ENCODE measurements at places on chromosomes 2 and 18.

DNA sequence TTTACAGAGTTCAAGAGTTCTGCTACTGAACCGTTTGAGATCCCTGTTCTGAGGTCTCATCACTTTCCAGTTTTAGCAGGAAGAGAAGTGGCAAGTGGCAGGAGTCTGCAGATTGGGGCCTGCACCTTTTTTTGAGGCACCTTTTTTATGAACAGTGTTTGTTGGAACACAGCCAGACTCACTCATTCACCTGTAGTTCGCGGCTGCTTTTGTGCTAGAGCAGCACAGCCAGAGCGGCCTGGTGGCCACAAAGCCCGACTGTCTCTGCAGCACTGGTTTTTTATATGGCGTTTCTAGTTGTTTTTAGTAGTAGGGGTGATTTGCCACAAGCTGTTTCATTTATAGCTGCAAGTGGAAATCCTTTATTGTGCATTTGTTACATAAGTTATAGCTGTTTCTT lies 8.6 kb downstream of the ACP1 start:
- no peak for DNase-seq

GRCh38 chr2:10141736-10142639 lies 19.4 kb downstream of the RRM2 start:
- no peak for DNase-seq

DNA sequence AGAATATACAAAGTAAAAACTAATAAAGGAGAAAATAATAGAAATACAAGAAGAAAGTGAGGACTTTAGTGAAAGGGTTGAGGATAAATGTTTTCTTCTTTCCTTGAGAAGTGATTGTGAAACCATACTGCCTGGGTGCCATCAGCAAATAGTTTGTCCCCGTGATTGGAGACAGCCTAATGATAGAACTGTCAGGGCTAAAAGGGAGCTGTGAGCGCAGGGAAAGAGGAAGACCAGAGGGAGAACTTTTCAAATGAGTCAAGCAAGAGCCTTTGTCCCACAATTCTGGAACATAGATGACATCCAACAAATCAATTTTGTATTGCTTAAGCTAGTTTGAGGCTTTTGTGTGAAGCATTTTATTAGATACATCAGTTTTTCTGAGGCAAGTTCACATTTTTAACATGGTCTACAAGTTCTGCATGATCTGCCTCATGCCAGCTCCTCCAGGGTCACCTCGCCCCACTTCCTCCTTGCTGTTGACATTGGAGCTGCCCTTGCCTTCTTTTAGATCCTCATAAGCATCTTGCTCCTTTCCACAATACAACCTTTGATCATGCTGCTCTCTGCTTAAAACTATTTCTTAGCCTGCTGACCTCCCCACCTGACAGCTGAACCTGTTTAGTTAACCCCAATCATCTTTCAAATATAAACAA lies 213.4 kb upstream of the REG3G start:
- no peak for DNase-seq

DNA sequence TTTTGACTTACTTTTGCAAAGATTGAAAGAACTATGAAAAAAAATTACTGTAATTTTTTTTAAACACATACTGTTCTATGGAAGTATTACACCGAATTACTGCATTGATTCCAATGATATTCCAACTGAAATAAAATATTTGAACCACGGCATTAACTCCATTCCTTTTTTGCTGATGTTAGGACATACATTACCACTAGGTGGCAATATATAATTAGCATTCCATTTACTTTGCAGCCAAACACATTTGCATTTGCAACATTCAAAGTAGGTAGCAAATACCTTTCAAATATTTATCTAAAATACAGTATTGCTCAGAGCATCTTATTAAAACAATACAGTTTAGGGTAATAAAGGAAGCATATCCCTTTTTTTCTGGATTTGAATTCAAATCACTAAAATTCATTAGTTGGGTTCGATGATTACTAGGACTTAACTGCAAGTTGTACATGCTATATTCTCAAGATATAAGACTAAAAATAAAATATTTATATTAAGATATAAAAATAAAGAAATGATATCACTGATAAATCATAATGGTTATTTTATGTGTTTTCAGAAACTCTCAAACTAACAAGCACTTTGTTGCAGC lies 31.3 kb downstream of the LANCL1 start:
- peak; percentile 26 for DNase-seq

- no peak for DNase-seq
Observed at GRCh38 chr2:239310401-239311061, 90.3 kb downstream of the HDAC4 start.

- peak; percentile 63 for DNase-seq
Observed at GRCh38 chr2:104845946-104846785, 7.7 kb upstream of the POU3F3 start.

DNA sequence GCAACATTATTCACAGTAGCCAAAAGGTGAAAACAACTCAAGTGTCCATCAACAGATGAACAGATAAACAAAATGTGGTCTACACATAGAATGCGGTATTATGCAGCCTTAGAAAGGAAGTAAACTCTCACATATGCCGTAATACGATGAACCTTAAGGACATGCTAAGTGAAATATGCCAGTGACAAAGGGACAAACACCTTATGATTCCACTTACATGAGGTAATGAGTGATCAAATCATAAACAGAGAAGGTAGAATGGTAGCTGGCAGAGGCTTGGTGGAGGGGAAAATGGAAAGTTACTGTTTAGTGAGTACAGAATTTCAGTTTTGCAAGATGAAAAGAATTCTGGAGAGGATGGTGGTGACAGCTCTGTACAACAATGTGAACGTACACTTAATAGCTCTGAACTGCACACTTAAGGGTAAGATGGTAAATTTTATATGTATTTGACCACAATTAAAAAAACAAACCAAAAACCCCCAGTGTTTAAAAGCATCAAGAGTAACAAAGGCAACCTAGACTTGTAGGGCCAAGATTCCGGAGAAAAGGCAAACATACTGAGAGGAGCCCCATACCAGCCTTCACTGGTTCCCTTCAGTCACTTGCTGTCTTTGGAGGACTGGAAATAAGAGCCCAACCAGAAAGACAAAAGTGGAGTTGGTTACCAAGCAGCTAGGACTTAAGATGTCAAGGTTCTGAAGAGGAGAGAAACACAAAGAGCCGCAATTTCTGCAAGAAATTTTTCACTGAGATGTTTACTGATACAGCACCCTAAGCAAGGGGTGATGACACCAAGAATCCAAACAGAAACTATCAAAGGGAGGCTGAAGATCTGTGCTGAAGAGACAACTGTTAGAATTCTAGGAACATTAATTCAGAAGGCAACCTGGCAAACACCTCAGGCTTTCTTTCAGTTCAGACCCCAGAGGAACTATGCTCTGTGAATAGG lies 61.3 kb downstream of the CUL3 start:
- DNase-seq = no peak

- DNase-seq = no peak
Observed at GRCh38 chr2:230812033-230812432, 52.7 kb upstream of the ITM2C start.

- DNase-seq = no peak
Observed at GRCh38 chr18:50177294-50177992, 17.5 kb downstream of the MYO5B start.

GRCh38 chr2:6139142-6139541 lies 447.0 kb downstream of the SOX11 start:
- no peak for DNase-seq

GRCh38 chr2:238868067-238868524 lies 20.2 kb downstream of the TWIST2 start:
- no peak for DNase-seq

GRCh38 chr18:8571399-8571798 lies 37.8 kb upstream of the RAB12 start:
- DNase-seq = no peak

- no peak for DNase-seq
Observed at GRCh38 chr2:190578158-190579057, 43.9 kb upstream of the NEMP2 start.

DNA sequence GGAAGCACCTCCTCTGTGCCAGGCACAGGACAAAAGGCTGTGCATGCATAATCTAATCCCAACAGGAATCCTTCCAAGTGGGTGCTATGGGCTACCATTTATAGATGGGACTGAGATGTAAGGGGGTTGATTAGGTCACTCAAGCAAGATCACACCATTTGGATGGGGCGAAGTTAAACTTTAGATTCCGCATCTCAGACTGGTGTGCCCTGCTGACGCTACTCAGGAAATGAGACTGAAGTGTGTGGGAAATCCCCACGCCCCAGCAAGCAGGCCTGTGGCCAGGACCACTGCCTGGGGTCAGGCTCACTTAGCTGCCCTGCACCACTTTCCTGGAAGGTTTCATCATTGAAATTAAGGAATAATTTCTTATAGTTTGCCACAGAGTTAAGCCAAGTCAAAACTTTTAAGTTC lies 70.5 kb upstream of the PPP1CB start:
- DNase-seq = no peak

DNA sequence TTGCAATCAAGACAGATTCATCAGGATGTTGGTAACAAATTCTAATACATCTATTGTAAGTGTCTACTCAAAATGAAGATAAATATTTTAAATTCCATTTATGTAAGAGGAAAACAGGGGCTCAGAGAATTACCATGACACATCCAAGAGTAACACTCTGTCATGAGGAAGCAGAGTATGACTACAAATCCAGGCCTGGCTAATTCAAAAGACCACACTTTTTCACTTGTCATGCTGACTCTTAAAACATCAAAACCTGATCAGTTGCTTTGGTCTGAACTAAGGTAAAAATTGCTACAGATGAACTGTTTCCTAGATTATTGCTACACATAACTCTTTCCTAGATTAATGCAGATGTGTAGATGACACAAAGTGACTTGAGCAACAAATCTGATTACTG lies 880.6 kb downstream of the TSN start:
- no peak for DNase-seq

DNA sequence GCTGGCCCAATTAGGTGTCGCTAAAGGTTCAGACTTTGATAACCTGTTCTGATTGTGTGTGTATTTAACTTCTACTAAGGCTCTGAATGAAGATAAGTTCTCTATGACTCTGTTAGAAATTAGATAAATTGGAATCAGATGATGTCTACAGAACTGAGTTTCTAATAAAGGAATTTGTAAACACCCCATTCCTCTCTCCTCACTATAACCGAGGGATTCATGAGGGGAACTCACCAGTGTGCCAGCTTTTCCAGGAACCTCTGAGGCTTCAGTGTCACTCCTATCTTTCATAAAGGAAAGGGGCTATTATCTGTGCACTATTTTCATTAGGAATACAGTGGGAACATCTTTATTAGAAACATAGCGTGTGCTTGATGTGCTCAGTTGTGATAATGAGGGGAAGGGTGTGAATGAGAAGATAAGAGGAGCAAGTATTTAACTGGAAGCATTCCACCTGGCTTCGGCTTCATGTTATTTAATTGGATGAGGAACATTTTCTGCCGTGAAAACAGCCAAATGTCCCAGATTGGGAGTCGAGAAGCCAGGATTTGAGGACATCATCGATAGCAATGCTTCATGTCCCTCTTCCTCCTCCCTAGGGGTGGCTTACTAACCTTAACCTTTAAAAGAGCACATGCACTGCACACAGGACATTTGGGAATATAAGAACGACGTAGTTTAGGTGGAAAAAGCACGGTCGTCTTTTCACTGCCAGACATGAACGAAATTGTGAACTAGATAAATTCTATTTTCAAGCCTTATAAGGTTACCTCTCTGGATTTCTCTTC lies 84.8 kb upstream of the TCF4 start:
- DNase-seq = peak; percentile 28

- DNase-seq = no peak
Observed at GRCh38 chr18:75214332-75214690, 3.7 kb downstream of the TSHZ1 start.
